ENCODE measurements at places on chromosomes 11 and 22.

- peak; percentile 12 for DNase-seq
These were observed 752.9 kb downstream of the CNTN5 start for GRCh38 chr11:99773646-99774045.

DNA sequence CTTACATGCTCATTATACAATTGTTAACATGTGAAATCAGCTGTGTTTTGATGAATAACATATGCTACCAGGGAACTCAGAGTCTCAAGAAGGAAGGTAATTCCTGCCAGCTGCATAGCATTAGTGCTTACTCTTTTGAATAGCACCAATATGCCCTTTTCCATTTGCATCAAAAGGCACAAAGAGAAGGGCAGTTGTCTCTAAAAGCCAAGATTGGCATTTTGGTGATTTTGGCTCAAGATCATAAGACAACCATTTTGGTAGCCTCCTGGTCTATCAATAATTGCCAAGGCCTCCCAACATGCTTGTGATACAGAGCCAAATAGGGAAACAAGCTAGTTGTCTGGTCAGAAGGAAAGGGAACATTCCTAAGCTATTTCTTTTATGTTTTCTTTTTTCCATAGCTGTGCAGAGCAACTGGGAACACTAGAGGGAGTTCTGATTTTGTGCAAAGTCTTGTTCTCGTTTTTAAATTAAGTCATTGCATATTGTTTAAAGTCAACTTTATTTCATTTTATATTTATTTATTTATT, 416.7 kb upstream of the CHORDC1 start:
- DNase-seq: no peak

- DNase-seq: no peak
These were observed 44.0 kb upstream of the TENM4 start for GRCh38 chr11:79484872-79485271.

DNA sequence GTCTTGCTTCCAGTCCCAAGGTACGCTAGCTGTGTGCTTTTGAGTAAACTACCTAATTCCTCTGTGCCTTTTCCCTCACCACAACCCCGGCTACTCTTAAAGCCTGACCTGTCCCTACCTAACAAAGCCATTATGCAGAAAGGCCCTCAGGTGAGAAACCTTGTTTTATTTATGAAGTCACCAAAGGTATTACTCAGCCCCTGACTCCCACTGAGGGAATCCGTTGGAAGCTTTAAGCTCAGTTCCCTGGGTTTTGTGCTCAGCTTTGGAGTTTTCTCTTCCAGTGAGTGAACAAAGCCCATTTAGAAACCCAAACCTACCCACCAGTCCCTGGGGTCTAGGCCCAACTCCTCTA, 90.9 kb downstream of the APIP start:
- no peak for DNase-seq

GRCh38 chr11:46315033-46315738, 32.1 kb upstream of the DGKZ start:
- peak; percentile 69 for DNase-seq

- no peak for DNase-seq
These were observed 255.2 kb downstream of the BUD13 start for GRCh38 chr11:116517584-116517983.

- DNase-seq: no peak
These were observed 17.1 kb downstream of the MARK2 start for GRCh38 chr11:63855975-63856374.

- no peak for DNase-seq
These were observed 11.0 kb upstream of the AMOTL1 start for GRCh38 chr11:94757037-94757735.

- DNase-seq: no peak
These were observed 25.8 kb upstream of the C11orf96 start for GRCh38 chr11:43916621-43917020.

- DNase-seq: no peak
These were observed 694.8 kb upstream of the CCDC179 start for GRCh38 chr11:23555085-23555484.

GRCh38 chr11:69009441-69010211, 3.4 kb downstream of the MRGPRF start:
- no peak for DNase-seq

DNA sequence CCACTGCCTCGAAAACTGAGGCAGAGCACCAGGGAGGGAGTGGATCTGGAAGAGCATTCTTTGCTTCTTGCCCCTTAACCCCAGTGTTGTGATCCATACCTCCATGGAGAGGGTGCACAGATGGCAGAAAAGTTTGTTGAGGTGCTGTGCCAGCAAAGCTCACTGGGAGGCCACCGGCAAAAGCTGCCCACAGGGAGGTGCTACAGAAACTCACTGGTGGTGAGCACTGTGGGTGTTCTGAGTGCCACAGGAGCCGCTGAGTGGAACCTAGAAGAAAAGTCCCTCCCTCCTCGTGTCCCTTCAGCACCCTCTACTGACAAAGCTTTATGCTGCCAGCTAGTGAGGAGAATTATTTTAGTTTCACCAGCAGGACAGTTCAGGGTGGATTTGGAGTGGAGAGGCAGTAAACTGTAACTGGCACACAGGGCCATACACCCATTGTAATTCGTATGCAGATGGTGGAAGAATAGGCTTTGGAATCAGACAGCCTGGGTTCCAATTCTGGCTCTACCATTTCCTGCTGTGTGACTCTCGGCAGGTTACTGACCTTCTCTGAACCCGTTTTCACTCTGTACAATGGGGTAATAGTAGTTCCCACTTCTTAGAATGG, 84.6 kb downstream of the SWAP70 start:
- no peak for DNase-seq

DNA sequence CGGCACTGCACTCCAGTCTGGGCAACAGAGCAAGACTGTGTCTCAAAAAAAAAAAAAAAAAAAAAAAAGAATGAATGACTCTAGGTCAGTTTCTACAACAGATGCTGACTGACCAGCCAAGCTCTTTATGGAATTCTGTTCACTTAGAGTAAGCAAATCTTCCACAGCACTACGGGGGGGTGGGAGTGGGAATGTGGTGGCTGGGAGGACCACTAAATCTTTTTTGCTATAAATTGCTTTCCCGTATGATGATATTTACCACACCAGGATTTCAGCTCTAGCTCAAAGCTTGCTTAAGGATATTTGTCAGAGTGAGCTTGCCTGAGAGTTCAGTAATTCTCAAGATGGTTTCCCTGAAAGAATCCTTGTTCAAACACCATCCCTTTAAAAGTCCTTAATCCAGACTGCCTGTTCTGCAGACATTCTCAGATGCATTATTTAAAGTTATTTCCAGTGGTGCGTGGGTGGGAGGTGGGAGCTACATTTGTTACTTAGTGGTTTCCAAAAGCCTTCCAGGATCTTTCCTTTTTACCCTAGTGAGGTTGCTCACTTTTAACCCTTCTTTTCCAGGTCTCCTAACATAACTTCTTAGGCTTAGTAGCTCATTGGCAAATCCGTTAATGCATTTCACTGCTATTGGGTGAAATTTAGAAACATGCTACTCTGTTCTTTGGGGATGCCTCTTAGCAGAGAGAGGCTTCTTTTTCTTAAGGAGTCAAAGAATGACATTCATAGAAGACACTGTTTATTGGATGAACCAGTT, 65.9 kb downstream of the UBASH3B start:
- no peak for DNase-seq

GRCh38 chr11:2211113-2211971, 39.7 kb upstream of the TH start:
- no peak for DNase-seq

GRCh38 chr11:34505874-34506273, 7.7 kb downstream of the ELF5 start:
- no peak for DNase-seq

DNA sequence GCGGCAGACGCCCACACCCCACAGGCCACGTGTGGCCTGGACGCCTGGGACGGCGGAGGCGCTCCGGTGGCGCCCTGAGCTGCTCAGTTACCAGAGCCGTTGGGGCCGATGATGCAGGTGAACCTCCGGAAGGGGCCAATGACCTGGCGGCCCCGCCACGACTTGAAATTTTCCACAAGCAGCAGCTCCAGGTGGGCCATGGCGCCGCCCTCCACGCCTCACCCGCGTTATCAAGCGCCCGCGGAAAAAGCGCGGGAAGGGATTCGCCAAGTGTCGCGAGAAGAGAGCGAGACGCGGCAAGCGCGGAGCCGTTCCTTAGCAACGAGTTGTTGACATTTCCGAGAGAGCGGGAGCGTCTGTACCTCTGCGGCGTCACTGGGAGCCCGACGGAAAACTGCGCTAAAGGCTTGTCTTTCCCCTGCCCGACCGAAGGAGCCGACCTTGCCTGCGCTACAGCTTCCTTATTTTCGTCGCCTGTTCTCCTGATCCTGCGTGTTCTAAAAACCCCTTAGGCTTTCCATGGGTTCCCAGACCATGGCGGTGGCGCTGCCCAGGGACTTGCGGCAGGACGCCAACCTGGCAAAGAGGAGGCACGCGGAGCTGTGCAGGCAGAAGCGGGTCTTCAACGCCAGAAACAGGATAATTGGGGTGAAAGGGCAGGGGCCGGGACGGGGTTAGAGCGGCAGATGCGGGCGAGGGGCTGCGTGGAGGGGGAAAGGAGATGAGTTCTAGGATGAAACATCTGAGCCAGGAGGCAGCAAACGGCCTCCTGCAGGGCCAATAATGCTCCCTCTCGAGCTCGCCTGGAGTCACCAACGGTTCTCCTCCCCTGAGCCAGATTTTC, at the start of the genes RIBC2 and SMC1B:
Gene RIBC2 (plus strand): TSS at position 326 of the 844 bp plus-strand sequence. CDS start 194 bp downstream, at position 520.
Gene SMC1B (minus strand): TSS at position 232 of the 844 bp plus-strand sequence. CDS start 32 bp downstream, at position 200.
- peak; percentile 68 for DNase-seq

DNA sequence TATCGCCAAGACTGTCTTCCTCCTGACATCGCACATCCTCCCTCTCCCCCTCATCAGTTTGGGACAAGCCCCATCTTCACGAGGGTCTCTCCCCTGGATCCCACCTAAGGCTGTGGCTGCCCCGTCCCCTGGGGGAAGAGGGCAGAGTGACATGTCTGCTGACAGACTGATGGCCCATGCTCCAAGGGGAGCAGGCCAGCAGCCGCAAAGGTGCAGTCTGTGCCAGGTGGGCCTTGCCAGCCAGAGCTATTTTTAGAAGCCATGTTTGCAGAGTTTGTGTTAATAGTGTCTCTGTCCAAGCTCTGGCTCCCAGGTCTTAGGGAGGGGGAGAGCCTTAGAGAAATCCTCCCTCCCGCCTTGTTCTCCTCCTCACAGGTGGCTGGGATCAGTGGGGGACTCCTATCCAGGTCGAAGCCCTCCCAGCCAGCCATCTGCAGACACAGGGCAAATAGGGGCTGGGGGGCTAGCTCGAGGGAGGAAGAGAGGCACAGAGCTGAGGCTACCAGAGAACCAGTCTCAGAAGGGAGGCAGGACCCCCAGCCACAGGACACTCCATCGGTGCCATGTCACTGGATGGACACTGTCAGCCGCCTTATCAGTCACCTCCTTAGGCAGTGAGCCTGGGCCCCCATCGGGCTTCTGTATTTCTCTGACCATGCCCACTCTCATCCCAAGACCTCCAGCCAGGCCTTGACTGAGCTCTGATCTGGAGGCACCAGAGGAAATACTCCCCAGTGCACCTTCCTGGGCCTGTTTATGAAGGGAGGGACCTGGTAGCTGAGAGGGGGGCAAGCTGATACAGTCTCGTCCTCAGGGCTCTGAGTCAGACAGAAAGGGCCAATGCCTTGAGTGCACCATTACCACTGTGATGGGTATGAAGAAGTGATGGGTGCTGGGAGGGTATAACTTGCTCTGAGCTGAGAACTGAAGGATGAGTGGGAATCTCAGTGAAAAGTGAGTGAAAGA, 49.3 kb downstream of the CHRDL2 start:
- no peak for DNase-seq

All from T1000 (cell line).